ENCODE measurements at places on chromosomes 4 and X. TPM values are rescaled to one million over a fixed set of nuclear protein-coding genes. Genes with fewer than 3 reads are reported as not detected.
A peak's percentile ranks its signal among the peaks of the same experiment; 100 is the strongest.

GRCh38 chrX:72045552-72046277, 86.0 kb downstream of the RTL5 start:
- peak; percentile 78 for DNase-seq

DNA sequence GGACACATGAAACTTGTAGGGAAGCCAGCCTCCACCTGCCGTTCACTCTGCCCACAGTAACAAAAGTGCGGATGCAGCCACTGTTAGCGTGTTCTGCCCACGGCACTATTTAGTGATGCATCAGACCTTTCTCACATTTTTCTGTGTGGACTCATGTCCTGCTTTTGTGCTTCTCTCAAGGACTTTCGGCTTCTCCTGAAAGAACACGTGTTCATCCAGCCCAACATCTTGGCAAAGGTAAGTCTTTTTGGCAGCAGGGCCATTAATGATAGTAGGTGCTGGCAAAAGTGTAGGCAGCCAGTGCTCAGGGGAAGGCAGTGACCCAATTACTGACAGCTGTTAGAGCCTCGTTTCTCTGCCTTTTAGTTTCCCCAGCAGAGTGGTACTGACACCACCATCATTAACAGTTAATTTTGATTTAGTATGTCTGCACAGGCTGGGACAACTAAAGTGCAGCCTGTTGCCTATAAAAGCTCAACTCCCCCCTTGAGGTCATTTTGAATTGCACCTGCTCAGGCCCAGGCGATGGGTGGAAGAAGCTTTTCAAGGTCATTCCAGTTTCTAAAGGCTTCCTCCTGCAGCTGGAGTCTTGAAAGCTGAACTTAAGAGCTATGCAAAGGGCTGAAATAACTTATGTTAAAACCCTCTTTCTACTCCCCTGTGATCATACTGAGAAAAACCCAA, 54.5 kb upstream of the HPSE start:
- no peak for DNase-seq

- DNase-seq, result no peak
Measured at GRCh38 chrX:52082578-52082977, 13.6 kb upstream of the MAGED4B start.

DNA sequence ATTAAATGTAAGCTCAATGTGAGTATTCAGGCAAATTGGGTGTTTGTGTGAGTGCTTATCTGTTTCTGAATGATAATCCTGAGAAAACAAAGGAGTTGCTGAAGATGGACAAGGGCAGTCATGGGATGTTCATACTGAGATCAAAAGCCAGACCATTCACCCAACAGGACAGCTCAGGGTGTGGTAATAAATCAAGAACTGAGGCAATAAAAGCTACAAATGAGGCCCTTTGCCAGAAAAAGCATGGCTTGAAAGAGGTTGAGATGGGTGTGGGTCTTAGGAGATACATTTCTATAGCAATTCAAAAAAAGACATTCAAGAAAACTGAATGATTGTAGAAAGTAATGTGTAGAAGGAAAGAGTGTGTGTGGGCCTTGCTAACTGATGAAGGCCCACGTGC, 425.8 kb upstream of the BOD1L1 start:
- no peak for DNase-seq

- no peak for DNase-seq
Measured at GRCh38 chr4:20591571-20591970, 108.7 kb upstream of the PACRGL start.

DNA sequence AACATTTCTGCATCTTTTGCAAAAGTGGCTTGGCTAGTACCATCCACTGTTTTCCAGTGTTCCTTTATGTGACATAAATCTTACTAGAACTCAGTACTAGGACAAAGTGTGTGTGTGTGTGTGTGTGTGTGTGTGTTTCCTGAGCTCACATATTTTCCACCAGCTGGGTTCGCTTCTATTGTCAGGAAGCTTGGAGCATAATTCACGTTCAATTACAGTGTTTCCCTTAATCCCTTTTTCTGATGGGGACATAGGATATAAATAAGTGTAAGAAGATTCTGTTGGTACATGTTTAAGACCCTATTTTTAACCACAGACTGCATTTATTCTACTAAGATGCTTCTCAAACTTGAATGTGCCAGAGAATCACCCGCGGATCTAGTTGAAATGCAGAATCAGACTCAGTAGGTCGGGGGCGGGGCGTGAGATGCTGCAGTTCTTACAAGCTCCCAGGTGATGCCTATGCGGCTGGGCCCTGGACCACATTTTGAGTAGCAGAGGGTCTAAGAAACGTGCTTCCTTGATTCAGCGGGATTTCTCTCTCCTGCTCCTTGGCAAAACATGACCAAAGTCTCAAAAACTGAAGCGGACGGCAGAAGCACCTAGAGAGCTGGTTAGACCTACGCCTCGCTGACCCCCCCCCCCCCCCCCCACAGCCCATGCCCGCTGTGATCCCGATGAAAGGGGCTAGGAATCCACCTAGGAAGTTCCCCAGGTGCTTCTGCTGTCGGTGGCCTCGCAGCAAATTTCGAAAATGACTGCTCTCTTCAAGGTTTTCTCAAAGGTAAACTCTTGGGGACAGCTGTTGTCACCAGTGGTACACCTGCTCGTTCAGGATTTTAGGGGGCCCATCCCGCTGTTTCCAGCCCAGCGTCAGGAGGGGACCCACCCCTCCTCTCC, 797 bp downstream of the CD99L2 start:
- DNase-seq, result peak; percentile 39

Gene ACE2
- not detected for total RNA-seq

Gene BBS7
- total RNA-seq, result 26.2 TPM

Gene KLF8
- total RNA-seq, result 7.7 TPM

Gene TSPAN6
- total RNA-seq, result 61.3 TPM

Gene PTTG2
- not detected for total RNA-seq
